ENCODE measurements at places on chromosomes 4 and X. TPM values are rescaled to one million over a fixed set of nuclear protein-coding genes. Genes with fewer than 3 reads are reported as not detected.

Gene HSFX4
- total RNA-seq, result 0.30 TPM

Gene ARX
- not detected for total RNA-seq

Gene SHROOM2
- total RNA-seq, result 0.92 TPM

Gene PDLIM3
- total RNA-seq, result 265 TPM

Gene CT45A10
- total RNA-seq, result not detected

Gene GAGE12H
- total RNA-seq, result not detected

Gene GBA3
- total RNA-seq, result not detected

Gene CTPS2
- total RNA-seq, result 5.9 TPM

Gene IQCM
- total RNA-seq, result not detected

Gene CXorf49
- total RNA-seq, result not detected

Gene CSAG3
- not detected for total RNA-seq

GRCh38 chr4:26566133-26566532, 17.8 kb upstream of the TBC1D19 start:
- DNase-seq, result no peak

DNA sequence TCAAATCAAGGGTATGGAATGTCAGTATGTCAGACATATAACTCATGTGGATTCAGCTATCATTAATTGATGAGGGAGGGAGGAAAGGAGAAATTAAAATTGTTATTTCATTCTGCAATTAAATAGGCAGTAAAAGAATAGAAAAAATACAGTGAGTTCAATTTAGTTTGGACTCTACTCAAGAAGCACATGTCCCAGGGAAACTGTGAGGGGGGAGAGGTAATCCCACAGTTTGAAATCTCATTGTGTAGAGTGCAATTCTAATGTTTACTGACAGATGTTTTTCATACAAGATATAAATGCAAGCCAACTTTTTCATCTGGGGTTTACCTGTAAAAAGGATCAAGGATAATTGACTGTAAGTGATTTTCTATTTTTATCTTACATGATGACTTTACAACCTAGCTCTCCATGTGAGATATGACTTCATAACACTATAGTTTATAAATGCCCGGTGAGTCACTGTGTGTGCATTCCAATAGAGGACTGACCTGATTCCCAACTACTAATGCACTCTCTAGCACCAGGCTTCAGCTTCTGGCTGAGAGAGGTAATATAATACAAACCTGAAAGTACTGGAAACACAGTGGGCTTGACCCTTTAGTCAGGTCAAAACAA, 35.2 kb upstream of the SCD5 start:
- no peak for DNase-seq

DNA sequence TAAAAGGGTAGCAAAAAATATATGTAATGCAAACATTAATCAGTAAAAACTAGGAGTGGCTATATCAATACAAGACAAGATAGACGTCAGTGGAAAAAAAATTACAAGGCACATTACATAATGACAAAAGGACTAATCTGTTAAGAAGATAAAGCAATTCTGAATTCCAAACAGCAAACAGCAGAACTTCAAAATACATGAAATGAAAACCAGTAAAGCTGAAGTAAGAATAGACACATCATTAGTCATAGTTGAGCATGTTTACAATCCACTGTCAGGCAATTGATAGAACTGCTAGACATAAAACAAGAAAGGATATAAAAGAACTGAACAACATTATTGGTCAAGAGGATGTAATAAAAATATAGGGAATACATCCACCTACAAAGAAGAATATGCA, 12.2 kb downstream of the SULT1B1 start:
- no peak for DNase-seq

GRCh38 chr4:113645771-113646441, 115.6 kb downstream of the CAMK2D start:
- no peak for DNase-seq

DNA sequence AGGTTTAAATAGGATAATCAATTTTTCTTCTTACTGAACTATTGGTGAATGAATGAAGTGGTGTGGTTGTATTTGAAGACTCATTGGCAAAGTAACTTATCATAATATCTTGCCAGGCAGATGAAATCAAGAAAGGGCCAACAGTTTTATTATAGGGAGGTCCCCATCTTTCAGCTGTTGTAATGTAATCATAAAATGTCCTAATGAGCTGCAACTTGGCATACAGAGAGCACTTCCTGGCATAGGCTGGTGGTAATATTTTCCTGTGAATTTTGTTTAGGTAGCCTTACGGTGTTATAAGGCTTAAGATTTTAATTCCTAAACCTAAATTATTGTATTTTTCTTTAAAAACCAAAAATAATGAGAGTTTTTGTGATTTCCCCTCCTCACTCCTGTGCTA, 17.5 kb downstream of the FHIP1A start:
- DNase-seq, result no peak

- DNase-seq, result no peak
Measured at GRCh38 chrX:106730401-106730800, 3.9 kb downstream of the RNF128 start.

DNA sequence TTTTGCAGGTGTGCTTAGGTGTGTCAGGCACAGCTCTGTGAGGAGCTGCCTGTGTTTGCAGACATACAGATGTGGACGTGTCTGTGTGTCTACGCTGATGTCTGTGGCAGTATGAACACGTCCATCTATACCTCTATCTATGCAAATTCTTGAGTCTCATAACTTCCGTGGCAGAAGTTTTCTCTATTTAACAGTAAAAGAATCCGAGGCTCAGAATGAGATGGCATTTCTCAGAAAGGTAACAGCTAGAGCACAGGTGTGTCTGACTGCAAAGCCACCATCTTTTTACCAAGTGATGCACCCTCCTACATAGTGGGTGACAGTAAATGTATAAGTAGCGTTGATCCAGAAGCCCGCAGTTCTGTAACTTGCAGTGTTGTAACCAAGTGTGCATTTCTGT, 39.9 kb upstream of the CYP4V2 start:
- no peak for DNase-seq

DNA sequence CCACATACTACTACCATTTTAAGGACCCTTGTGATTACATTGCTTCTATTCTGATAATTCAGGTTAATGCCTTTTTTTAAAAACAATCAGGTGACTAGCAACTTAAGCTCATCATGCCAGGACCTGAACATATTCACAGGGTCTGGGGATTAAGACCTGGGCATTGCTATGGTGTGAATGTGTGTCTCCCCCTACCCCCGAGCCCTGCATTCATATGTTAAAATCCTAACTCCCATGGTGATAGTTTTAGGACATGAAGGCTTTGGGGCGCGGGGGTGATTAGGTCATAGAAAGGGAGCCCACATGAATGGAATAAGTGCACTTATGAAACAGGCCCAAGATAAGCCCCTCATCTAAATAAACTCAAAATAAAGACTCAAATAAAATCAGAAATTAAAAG, 734.4 kb upstream of the PABPC4L start:
- no peak for DNase-seq

DNA sequence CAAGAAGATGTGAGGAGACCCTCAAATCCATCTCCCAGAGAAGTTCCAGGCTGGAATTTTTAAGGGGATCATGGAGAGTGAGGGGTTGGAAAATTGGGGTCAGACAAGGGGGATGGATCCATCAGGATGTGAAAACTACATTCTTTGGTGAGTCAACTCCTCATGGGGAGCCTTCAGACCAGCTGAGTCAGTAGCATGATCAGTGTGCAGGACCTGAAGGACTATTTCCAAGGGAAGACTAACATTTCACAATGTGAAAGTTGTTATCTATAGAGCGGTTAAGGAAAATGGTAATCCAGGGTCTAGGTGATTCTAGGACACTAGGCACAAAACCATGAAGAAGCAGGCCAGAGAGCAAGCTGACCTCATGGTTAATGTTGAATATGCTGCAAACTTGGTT, 38.6 kb upstream of the CEP135 start:
- no peak for DNase-seq

DNA sequence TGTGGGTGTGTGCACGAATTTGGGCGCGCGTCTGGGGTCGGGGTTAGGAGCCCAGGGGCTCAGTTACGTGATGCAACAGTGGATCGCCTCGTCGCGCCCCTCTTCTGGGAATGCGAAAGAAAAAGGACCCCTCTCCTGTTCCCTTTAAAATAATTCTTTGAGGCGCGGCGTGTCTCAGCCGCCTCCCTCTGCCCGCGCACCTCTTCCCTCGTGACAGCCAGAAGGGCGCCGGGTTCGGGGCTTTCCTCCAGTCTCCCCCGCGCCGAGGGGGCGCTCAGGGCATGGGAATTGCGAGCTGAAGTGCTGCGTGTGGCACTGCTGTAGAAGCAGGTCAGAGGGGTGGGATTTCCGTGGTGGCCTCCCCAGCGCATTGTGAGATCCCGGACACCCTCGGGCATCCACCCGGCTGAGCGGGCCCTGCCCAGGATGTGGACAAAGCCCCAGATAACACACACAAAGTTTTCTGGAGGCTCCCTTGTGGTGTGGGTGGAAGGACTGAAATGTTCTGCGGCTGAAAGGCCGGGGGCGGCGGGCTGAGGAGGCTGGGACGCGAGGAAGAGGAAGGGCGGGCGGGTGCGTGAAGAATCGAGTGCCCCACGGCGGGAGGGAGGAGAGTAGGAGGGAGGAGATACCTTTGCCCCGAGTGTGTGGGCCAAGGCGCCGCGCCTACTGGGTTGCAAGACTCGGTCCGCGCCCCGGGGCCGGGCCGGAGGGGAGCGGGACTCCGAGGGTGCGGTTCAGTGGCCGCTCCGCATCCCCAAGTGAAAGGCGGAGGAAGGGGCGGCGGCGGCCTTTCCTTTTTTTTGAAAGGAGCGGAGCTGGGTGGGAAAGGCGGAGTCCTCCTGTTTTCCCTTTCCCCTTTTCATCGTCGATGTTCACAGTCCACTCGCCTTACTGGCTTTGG, 752 bp downstream of the SEPTIN11 start:
- peak; percentile 79 for DNase-seq

DNA sequence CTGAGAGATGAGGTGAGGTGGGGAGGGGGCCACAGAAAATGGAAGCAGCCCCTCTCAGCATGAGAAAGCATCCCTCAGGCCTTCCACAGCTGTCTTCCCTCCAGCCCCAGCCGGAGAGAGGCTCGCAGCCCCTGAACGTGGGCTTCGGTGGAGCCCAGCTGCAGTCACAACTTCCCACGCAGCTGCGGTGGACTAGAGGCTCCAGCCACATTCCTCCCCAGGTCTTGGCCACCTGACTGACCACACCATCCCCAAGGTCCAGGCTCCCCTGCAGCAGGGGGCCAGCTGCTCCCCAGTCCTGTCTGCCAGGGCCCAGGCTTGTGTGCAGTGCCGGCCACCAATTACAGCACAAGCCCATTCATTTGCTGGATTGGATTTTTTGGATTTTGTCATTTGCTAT, 212.3 kb upstream of the BCOR start:
- no peak for DNase-seq

DNA sequence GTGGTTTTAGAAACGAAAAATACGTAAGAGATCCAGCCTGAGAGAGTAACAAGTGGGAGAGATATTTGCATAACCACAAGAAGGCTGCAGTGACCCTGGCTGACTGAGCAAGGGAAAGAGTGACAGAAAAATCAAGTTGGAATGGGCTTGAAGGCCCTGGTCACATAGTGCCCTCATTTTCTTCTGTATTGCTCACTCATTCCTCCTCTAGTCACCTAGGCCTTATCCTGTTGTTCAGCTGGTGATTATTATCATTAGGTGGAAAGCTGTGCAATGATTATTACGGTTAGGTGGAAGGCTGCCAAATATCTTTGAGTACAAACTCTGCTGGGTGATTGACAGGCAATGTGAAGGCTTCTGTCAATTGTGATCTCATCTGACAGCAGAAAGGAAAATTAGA, 2384.1 kb downstream of the PCDH7 start:
- no peak for DNase-seq

- no peak for DNase-seq
Measured at GRCh38 chrX:95057341-95057740, 1383.3 kb downstream of the FAM133A start.

- DNase-seq, result peak; percentile 7
Measured at GRCh38 chrX:47158781-47159180, 13.8 kb downstream of the RBM10 start.

GRCh38 chr4:53917729-53918128, 146.7 kb downstream of the CHIC2 start:
- DNase-seq, result no peak

DNA sequence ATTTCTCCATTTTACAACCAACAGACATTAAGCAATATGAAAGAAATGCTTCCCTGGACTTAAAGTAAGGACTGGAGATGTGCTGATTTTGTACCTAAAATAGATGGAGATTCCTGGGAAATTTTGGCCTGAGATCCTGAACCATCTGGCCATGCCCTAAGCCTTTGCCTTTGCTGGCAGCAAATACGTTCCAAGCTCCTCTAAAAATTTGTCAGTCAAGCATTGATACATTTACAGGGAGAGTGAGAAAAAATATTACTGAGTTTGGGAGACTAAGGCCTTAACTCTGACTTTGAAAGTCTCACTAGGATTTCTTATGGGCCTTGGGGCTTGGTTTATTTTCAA, 63.9 kb downstream of the FHDC1 start:
- DNase-seq, result no peak
